ENCODE measurements at places on chromosomes 12 and 14.

DNA sequence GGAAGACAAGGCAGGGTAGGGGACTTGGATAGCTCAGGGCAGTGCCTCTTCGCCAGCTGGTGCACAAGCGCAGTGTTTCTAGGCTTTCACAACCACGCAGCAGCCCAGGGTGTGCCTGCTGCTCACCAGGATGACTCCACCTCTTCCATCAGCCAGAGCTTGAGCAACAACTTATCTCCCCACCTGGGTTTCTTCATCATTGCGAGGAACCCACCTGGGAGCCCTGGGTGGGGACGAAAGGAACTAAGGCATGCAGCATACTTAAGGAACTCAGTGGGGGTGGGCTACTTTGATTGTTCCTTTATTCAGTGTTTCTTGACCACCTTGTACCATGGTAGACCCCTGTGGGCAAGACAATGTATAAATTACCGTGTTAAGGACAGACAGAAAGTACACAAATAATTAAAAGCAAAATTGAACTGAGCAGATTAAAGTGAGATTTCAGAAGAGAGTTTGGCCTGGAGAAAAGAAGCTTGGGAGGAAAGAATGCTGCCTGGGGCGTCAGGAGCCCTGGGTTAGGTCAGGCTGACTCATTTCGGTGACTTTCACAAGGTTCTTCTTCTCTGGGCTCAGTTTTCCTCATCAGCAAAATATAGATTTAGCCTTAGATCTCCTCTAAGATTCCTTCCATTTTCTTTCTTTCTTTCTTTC is 22.9 kb downstream of the KRT18 start:
- no peak for DNase-seq

- DNase-seq: no peak
Measured at GRCh38 chr14:20341646-20342045, 1.8 kb upstream of the PARP2 start.

GRCh38 chr12:19615384-19615725 is 176.1 kb downstream of the AEBP2 start:
- DNase-seq: no peak

- no peak for DNase-seq
Measured at GRCh38 chr14:52833891-52834290, 42.5 kb upstream of the GNPNAT1 start.

GRCh38 chr12:97754306-97754705 is 291.7 kb downstream of the RMST start:
- DNase-seq: no peak

All from skeletal muscle cell (primary cell).